AG09309 (cell line): ENCODE measurements at places on chromosomes 1 and 21.

- DNase-seq = no peak
These were observed 51.6 kb downstream of the FAM163A start for GRCh38 chr1:179794669-179795068.

GRCh38 chr1:42272920-42273319, 62.1 kb downstream of the FOXJ3 start:
- DNase-seq = no peak

GRCh38 chr1:117760069-117760468, 154.2 kb downstream of the TENT5C start:
- DNase-seq = no peak

DNA sequence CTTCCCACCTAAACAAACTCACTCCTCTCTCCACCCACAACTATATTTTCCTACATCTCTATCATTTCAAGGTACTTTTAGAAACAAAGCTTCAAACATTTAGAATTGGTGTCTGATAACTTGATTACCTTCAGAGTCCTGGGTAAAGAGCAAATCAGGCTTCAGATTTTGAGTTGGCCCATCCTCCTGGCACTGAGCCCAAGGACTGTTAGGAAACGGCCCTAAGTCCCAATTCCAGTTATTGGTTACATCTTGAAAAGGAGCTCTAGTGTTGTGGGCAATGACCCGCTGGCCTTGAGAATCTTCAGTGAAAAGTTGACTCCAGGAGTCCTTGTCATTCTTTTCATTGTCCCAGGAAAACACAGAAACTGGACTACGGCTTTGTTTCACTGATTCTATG, 15.1 kb downstream of the MTFR1L start:
- no peak for DNase-seq

DNA sequence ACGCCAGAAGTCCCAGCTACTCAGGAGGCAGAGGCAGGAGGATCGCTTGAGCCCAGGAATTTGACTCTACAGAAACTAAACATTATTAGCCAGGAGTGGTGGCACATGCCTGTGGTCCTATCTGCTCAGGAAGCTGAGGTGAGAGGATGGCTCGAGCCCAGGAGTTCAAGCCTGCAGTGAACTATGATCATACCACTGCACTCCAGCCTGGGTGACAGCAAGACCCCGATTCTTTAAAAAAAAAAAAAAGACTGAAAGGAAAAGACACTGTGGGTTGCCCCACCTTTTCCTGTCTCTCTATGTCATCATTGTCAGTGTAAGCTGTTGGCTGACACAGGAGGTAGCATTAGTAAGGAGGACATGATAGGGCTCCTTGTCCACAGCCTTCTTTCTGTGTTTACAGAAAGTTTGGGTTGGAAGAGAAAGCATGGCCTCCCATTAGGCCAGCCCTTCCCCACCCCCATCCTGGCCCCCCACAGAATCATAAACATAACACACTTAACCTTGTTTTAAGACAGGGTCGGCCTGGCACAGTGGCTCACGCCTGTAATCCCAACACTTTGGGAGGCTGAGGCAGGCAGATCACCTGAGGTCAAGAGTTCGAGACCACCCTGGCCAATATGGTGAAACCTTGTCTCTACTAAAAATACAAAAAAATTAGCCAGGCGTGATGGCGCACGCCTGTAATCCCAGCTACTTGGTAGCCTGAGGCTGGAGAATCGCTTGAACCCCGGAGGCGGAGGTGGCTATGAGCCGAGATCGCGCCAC, 20.6 kb upstream of the RCAN3 start:
- DNase-seq = no peak

GRCh38 chr1:64864018-64864940, 102.1 kb downstream of the JAK1 start:
- DNase-seq = no peak

DNA sequence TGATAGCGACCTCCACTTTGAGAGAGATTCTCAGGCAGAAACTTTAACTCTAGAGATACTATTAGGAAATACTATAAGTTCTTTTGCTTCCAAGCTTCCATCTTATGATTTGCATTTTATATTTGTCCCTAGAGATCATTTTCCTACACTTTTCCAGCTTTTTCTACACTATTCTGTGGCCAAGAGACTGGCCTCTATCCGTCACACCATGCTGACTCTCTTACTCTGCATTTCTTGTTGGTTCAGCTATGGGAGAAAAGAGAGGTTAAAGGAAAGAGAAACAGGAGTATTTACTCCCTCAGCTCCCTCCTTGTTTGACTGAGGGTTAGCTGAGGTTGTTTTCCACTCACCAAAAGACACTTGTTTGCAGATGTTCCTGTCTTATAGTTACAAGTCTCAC, 665.6 kb upstream of the CXADR start:
- DNase-seq = no peak

DNA sequence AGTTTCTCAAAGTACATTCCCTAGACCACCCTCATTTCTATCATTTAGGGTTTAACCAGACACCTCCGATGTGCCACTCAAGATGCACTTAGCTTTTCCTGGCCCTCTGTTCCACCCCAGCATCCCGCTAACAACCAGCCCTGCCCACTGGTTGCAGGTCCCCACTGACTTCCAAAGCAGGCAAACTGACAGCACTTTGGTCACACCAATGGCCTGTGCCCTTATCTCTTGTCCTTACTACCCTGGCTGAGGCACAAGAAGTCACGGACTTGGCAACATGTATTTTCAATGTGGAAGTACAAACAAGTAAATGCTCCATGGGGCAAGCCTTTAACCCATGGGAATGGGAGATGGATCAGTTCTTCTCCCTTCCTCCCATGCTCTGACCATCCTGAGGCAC, 357.1 kb downstream of the OMA1 start:
- DNase-seq = no peak

- DNase-seq = no peak
These were observed 144.6 kb upstream of the COL6A1 start for GRCh38 chr21:45836694-45837670.

DNA sequence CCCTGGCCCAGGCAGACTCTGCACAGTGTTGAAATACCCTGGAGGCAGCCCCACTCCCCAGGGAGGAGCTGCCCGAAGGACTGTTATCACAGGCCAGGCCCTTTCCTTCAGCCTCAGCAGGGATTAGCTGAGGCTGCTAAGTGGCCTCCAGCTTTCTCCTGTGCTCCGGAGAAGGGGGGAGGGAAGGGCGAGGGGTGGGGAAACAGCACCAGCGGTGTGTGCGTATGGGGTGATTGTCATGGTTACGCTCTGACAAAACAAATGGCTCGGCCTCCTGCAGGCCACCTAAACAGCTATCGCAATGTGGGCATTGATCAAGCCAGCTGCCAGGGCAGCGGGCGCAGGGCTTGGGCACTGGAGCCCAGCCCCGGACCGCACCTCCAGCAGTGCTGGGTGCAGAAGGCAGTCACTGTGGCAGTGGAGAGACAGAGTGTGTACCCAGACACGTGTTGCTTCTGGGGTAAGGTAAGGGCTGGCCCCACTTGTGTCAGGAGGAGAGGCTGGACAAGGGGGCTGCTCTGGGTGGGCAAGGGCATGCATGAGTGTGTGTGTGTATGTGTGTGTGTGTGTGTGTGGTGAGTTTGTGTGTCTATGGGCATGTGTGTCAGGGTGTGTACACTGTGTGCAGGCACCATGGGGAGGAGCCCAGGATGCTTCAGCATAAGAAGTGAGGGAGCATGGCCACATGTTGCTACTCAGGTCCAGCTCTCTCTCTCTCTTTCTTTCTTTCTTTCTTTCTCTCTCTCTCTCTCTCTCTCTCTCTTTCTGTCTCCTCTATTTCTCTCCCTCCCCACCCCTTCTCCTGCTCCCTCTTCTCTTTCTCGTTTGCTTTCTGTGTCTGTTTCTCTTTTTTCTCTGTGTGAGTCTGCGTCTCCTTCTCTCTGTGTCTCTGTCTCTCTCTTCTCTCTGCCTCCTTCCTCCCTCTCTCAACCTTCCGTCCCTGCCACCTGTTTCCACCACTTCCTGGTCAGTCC, at the start of gene VWA5B1:
TSS of gene VWA5B1 (plus strand) at position 252 of the 974 bp plus-strand sequence. CDS start 19,727 bp downstream, outside the sequence.
- no peak for DNase-seq

DNA sequence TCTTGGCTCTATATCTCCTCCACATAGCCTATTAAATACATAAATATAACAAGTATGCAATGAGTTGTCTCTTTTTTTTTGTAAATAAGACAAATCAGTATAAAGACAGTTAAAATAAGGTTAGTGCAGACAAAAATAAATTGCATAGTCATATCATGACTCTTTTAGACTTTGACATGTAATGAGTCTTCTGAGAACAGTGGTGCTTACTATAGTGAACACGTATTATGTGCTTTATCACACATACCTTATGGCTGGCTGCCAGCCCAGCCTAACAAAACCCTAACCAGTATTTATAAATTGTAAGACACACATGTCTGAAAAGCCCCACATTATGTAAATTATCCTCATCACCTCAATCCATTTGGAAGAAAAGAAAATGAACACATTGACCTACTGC, 29.1 kb upstream of the F13B start:
- DNase-seq = no peak

GRCh38 chr21:38140207-38140903, 116.4 kb upstream of the KCNJ15 start:
- no peak for DNase-seq

GRCh38 chr1:70509996-70510876, 99.2 kb downstream of the CTH start:
- peak; percentile 98 for DNase-seq

DNA sequence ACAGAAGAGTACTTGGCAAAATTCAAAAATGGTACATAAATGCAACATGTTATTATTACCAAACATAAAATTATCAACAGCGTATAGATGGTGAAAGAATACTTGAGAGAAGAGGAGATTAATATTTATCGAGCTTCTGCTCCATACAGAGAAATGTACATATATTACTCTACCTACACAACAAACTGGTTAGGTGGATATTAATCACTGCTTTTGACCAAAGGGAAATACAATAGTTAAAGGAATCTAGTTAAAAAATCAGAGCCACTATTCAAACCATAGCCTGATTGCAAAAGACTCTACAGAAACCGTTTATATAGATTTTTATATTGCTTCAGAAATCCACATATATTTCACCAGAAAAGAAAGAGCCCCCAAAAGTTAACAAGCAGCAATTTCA, 379.3 kb upstream of the PRMT6 start:
- DNase-seq = no peak

DNA sequence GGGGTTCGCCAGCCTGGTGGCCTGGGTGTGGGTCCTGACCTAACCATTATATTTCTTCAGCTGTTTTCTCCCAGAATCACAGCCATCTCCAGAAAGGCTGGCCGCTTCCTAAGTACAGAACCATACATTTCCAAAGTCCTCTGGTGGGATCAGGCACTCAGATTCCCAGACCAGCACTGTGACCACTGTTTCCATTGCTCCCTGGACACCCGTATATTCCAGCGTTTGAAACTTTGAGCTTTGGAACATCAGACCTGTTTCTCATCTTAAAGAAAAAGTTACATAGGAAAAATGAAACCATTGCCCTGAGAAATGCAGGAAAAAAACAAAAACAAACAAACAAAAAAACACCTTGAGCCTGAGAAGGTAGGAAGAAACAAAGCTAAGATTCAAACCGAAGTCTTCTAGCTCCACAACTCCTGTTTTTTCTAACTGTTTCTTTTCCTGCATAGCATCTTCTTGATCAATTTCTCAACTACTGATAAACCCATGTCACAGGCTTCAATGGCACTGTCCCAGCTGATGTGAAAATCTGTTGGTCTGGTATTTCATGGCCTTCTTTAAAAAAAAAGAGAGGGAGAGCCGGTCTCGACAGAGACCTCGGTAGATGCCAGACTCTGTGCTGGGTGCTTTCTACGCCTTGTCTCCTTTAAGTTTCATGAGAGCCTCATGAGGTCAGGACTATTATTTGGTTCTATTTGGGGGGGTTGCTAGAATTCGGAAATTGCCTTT, 221.3 kb downstream of the TOMM20 start:
- DNase-seq = no peak
